ENCODE measurements at places on chromosomes 16 and 17.

- DNase-seq = no peak
Observed at GRCh38 chr16:56075732-56076388, 115.4 kb upstream of the GNAO1 start.

DNA sequence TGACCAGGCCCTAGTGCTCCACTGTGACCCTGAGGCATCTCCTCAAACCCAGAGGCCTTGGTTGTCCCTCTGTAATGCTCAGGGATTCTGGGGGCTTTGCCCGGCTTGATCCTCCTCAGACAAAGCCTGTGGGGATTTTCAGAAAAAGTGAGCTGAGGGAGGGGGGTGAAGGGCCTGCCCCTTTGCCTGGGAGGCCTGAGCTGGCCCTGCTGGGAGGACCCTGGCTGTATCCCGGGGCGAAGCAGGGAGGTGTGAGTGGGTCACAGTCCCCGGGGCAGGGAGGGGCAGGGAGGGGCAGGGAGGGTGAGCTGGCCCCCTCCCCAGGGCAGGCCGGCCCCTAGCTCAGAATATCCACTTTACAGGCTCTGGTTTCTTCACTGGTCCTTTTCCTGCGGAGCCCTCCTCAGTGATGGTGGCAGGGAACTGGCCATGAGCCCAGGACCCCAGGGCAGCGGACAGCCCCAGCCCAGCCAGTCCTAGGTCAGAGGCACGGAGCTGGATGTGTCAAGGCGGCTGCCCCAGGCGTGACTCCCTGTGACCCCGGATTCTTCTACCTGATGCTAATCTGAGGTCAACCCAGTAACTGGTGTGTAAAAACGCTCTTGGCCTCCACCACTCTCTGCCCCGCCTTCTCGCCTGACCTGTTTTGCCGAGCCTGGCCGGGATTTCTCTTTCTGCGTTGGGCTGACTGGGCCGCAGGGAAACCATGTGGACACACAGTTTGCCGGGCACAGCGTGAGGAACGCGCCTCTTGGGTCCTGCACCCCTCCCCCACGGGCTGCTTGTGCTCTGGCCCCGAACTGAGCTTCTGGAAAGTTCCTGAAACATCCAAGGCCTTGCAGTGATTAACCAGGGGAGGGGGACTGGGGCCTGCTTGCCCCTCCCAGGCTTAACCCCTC lies 5.8 kb upstream of the FASN start:
- DNase-seq = peak; percentile 52

- DNase-seq = no peak
Observed at GRCh38 chr16:17446661-17447060, 24.1 kb downstream of the XYLT1 start.

- DNase-seq = no peak
Observed at GRCh38 chr17:31060791-31061550, 33.8 kb upstream of the NF1 start.

DNA sequence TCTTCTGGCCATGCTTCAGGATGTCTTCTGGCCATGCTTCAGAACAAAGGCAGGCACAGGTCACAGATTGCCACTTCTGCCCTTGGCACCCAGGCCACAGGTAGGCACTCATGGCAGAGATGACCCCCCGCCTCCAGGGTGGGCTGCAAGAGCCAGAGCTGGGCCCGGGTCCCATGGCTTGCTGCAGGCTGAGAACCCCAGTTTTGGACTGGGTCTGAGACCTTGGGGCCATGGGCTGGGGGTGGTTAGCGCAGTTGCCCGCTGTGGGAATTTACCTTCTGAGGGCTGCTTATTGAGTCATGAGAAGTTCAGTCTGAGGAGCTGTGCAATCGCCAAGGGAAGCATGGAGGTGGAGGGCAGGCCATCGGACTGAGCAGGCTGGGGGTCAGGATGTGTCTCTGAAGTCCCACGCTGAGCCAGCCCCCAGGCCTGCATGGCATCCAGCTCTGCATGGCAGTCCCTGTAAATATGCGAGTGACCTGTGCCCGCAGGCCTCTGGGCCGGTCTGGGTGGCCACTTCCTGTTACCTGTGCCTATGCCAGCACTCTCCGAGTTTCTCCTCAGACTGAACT lies 1.7 kb downstream of the ANKRD13B start:
- no peak for DNase-seq

DNA sequence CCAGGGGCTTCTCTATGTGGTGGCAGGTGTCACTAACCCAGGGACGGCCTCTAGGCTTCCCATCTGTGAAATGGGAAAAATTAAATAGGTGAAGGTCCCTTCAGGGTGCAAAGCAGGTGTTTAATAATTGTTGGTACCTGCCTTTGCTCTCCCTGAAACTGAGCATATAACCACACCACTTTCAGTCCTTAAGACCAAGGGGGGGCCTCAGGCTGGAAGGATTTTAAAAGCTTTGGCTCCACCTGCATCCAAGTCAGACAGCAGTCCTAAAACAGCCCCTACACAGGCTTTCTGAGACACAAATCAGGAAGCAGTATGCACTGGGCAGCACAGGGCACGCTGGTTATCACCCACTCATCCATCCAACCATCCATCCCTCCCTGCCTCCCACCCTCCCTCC lies 55.0 kb downstream of the TK2 start:
- no peak for DNase-seq

- no peak for DNase-seq
Observed at GRCh38 chr17:69320210-69320907, 6.6 kb downstream of the ABCA5 start.

DNA sequence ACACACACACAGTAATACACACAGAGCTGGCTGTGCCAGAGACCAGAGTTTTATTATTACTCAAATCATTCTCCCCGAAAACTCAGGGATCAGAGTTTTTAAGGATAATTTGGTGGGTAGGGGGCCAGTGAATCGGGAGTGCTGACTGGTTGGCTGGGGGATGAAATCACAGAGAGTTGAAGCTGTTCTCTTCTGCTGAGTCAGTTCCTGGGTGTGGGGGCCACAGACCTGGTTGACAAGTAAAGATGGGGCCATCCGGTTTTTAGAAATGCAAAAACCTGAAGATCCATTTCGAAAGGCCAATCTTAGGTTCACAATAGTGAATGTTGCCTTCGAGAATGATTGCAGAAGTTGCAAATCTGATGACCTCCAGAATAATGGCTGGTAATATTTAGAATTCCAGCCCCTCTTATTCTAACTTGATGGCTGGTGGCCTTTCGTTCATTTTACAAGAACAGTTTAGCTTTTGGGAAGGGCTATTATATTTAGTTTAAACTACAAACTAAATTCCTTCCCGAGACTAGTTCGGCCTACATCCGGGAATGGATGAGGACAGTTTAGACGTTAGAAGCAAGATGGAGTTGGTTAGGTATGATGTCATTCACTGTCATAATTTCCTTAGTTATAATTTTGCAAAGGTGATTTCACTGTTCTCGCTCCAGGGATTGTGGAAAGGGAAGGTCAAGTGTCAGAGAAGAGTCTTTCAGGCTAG lies 123.2 kb downstream of the KCNJ18 start:
- no peak for DNase-seq

DNA sequence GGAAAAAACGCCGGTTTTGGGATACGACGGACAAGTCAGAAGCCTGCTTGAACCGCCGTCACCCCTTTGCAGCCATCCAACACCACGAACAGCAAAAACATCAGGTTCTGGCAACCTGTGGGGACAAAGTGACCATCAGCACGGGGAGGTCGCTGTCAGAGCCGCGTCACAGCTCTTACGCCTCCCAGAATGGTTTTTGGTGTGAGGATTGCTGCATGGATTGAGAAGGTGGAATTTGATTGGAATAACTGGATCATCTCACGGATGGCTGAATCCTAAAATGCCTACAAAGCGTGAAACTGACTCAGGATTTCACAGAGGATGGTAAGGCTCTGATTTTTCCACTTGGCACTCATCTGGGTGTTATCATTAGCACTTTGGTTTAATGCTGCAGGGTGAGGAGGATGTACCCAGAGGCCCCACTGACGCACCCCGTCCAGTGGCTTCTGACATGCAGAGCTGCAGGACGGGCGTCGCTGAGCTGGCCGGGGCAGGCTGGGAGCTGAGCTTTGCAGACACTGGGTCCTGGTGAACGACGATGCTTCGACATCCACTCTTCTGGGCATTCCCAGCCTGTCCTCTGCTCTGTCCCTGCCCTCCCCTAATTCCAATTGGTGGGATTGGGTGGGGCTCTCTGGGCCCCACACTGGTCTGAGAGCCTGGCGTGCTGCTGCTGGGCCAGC lies 73.4 kb upstream of the CREBBP start:
- DNase-seq = no peak

DNA sequence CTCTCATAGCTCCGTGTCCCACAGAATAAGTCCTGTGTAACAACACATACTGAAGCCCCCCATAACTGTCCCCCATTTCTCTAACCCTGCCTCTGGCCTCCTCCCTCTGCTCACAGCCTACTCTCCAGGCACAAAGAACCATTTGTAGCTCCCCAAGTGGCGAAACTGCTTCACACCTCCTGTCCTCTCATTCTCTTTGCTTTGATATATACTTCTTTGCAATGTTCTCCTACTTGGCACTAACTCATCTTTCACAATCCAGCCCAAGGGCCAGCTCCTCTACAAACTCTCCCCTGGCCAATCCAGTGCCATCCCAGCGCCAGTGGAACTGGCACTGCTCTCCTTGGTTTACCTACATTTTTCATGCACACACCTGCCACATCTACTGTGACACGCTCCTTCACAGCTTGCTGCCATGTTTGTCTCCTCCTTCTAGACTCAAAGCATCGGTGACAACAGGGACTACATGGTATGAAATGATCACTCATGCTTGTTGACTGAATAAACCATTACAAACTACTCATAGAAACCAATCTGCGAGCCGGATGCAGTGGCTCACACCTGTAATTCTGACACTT lies 12.8 kb downstream of the CYTH1 start:
- no peak for DNase-seq

DNA sequence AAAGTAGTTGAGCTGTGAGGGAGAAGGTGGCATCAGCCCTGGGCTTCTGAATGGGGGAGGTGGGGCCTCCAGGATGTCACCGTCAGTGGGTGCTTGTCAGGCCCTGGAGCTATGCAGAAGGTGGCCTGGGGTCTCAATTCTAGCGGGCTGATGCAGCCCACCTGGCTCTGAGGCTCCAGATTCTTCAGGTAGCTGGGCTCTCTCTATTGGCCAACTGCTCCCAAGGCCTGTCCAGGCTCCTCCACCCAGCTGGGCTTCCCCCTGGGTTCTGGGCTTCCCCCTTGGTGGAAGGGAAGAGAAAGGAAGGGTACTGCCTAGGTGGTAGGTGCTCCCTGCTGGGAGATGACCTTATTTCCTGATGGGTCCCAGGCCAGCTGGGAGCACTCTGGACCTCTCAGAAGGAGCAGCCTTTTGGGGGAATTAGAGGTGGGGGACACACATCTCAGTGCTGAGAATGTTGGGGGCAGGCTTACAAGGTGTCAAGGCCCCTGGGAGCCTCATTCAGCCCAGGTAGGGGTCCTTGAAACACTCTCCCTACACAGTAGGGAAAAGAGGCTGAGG lies 1728.3 kb downstream of the TP53TG3F start:
- no peak for DNase-seq

GRCh38 chr17:3968886-3969524 lies 4.8 kb upstream of the ATP2A3 start:
- DNase-seq = no peak

- no peak for DNase-seq
Observed at GRCh38 chr16:25966172-25967097, 274.7 kb downstream of the HS3ST4 start.

DNA sequence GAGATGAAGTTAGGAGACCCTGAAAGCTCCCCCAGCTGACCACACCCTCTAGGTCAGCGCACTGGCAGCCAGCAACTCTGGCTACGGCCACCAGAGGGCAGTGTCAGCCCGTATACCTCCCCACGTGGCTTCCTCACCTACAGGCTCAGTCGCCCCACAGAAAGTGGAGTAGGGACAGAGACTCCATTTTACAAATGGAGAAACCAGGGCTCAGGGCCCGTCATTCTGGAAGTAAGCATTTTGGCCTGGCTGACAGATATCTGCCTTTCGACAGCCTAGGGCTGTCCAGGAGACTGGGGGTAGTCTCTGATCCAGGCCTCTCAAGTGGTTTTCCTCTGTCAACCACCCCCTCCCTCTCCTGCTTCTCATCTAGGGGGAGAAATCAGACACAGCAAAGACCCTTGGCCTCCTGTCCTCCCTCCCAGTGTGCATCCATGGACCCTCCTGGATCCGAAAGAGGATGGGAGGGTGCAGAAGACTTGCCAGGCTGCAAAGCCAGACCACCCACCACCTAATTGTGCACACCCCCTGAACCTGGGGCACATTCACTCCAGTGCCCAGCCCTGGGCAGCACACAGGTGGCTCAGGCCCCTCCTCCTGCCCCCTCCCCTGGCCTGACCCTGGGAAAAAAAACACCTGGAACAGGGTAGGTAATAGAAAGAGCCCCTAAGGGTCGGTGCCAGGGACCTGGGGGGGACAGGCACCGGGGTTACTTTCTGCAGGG lies 3.8 kb upstream of the HAP1 start:
- no peak for DNase-seq

- DNase-seq = no peak
Observed at GRCh38 chr17:37527249-37527851, 37.7 kb downstream of the DUSP14 start.

- no peak for DNase-seq
Observed at GRCh38 chr16:27522173-27522707, 27.5 kb downstream of the GTF3C1 start.

DNA sequence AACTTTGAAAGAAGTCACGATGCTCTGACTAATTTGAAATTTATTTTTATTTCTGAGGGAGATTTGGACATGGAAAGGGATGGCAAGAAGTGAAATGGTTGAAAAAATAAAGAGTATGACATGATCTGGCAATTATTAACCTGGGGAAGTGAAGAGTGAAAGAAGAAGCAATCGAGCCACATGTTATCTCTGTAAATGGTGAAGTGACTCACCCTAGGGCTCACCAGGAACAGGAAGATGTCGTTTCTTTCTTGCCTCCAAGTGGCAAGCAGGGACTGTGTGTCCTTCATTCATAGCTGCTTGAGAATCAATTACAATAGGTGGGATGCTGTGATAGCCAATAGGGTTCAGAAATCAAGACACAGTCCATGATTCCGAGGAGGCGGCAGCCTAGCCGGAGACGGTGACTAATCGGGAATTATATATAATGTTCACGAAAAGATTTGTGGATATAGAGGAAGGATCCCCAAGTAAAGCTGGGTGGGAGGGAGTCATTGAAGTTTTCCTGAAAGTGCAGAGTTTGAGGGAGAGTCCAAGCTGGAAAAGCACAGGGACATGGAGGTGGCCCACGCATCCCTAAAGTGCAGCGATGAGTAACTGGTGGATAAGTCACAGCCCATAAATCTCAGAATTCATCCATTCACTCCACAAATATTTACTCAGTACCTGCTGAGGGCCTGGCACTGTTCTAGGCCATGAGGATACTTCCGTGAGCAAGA lies 18.2 kb upstream of the KRT20 start:
- DNase-seq = no peak

- DNase-seq = no peak
Observed at GRCh38 chr17:3894911-3895343, 2.1 kb upstream of the CAMKK1 start.

DNA sequence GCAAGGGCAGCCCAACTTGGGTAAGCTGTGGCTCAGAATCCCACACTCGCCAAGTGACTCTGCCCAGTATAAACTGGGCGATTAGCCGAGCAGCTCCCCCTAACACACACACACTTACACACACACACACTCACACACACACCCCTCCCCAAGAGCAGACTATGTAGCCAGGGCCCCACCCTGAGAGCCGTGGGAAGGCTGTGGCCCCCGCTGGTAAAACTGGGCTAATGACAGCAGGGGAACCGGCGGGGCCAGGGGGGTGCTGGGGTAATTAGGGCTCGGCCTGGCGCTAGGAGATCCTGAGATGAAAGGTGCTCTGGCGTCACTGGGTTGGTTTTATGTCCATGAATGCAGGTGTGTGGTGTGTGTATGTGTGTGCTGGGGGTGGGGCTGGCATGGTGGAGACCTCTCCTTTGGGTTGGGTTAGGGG lies 1.1 kb upstream of the THRA start:
- DNase-seq = no peak

GRCh38 chr16:27704252-27704651 lies 154.3 kb downstream of the KATNIP start:
- no peak for DNase-seq
